ENCODE measurements at places on chromosomes 13 and 19. TPM values are rescaled to one million over a fixed set of nuclear protein-coding genes. Genes with fewer than 3 reads are reported as not detected.

GRCh38 chr19:38678217-38678890 lies 30.9 kb downstream of the ACTN4 start:
- DNase-seq = no peak

DNA sequence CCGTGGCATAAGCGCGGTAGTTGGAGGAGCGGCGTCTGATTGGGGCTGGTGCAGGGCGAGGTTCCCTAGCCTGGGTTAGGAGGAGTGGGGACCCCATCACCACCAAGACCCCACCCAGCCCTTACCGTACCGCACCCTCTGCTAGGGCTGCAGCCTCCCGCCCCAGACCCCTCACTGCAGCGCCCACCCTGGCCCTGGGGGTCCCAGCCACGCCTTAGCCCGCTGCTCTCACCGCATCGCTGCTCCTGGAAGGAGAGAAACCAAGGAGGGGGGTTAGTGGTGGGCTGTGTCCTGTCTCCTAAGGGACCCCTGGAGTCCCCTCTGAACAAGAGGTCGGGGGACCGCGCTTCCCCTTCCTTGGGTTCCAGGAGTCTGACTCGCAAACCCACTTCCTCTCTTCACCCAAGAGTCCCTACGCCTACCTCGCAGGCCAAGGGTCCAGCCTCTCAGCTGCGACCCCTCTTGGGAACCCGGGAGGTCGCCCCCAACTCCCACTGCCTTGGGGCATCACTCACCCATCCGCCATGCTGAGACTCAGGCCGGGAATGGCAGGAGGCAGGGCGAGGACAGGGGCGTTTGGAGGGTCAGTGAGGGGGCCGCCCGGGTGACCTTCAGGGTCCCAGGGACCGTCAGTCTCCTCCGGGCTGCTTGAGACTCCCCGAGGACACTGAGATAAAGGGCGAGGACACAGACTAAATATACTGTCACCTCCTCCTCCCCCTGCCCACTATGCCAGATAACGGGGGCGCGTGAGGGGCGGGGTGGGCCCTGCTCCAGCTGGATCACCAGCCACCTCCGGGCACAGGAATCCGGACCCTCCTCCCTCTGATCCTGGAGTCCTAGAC lies at the start of gene TNNI3:
Gene TNNI3 (minus strand): TSS at position 669 of the 845 bp plus-strand sequence. CDS start 143 bp downstream, at position 526.
- DNase-seq = no peak

The AMER2 gene
- 0.08 TPM for total RNA-seq

The CEACAM7 gene
- 2,156 TPM for total RNA-seq

The APLP1 gene
- total RNA-seq = 1.8 TPM

The MEIOSIN gene
- not detected for total RNA-seq

The NCAN gene
- total RNA-seq = not detected

The ZNF829 gene
- total RNA-seq = 1.3 TPM

The KANK3 gene
- 2.4 TPM for total RNA-seq

The SLC25A41 gene
- total RNA-seq = 0.85 TPM

The LRRC25 gene
- 5.1 TPM for total RNA-seq
